Esophagus muscularis mucosa (tissue), 4 donors: ENCODE measurements at places on chromosomes 5 and 9. TPM values are rescaled to one million over a fixed set of nuclear protein-coding genes. Genes with fewer than 3 reads are reported as not detected.

The PCDHB10 gene
- total RNA-seq: 3.3 TPM

The PCDHA1 gene
- not detected for total RNA-seq

The AIF1L gene
- total RNA-seq: 9.1 TPM

The SNCAIP gene
- total RNA-seq: 2.8 TPM

The SLC6A18 gene
- total RNA-seq: not detected

The SGCD gene
- 24.4 TPM for total RNA-seq
